Endothelial cell (in vitro differentiated cells): ENCODE measurements at places on chromosomes 4 and X. TPM values are rescaled to one million over a fixed set of nuclear protein-coding genes. Genes with fewer than 3 reads are reported as not detected.

The RPA4 gene
- 1.9 TPM for total RNA-seq

The BTC gene
- 0.13 TPM for total RNA-seq

The ARMCX4 gene
- total RNA-seq = 17.9 TPM

The CXorf51B gene
- not detected for total RNA-seq

The CORIN gene
- 0.51 TPM for total RNA-seq

The CCDC120 gene
- 22.5 TPM for total RNA-seq

The FGF5 gene
- total RNA-seq = not detected

The CLDN22 gene
- total RNA-seq = not detected

The H2BW2 gene
- not detected for total RNA-seq

The HERC5 gene
- total RNA-seq = 9.1 TPM

The TEX13D gene
- total RNA-seq = not detected

The IL2RG gene
- total RNA-seq = not detected

The JADE3 gene
- total RNA-seq = 17.4 TPM

The UGT2B7 gene
- not detected for total RNA-seq

The AGTR2 gene
- total RNA-seq = 0.13 TPM

The TCEAL5 gene
- 3.0 TPM for total RNA-seq

The MAB21L2 gene
- not detected for total RNA-seq

The ATP1B4 gene
- total RNA-seq = not detected

The RTL9 gene
- not detected for total RNA-seq

The PCDH11X gene
- 1.3 TPM for total RNA-seq

The FRMD7 gene
- not detected for total RNA-seq

The BEX4 gene
- total RNA-seq = 85.0 TPM

The GAGE12G gene
- total RNA-seq = not detected
